ENCODE measurements at places on chromosomes 12 and 14.

GRCh38 chr14:105859717-105860614, 333.6 kb downstream of the TMEM121 start:
- DNase-seq: no peak

DNA sequence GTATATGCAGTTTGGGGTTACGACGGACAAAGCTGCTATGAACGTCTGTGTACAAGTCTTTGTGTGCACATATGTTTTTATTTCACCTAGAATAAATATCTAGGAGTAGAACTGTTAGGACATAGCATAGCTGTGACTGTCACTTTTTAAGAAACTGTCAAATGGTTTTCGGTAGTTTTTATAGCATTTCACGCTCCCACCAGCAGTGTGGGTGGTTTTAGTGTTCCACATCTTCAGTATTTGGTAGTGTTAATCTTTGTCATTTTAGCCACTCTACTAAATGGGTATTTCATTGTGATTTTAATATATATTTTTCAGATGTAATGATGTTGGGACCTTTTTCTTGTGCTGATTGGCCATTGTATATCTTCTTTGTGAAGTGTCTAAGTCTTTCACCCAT, 109.1 kb upstream of the BCAT1 start:
- no peak for DNase-seq

GRCh38 chr14:68781161-68782021, 11.5 kb downstream of the ZFP36L1 start:
- no peak for DNase-seq

GRCh38 chr14:83757916-83758315, 1772.0 kb upstream of the FLRT2 start:
- DNase-seq: no peak

DNA sequence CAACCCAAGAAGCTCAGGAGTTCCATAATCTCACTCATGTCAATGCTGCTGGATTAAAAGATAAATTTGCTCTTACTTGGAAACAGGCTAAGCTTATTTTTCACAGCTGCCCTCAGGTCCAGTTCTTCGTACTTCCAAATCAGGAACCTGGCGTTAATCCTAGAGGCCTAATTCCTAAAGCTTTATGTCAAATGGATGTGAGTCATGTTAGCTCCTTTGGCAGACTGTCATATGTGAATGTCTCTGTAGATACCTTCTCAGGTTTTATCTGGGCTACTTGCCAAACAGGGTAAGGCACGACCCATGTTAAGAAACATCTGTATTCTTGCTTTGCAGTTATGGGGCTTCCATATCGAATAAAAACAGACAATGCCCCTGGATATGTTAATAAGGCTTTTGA, 504.6 kb downstream of the ALG10 start:
- no peak for DNase-seq

DNA sequence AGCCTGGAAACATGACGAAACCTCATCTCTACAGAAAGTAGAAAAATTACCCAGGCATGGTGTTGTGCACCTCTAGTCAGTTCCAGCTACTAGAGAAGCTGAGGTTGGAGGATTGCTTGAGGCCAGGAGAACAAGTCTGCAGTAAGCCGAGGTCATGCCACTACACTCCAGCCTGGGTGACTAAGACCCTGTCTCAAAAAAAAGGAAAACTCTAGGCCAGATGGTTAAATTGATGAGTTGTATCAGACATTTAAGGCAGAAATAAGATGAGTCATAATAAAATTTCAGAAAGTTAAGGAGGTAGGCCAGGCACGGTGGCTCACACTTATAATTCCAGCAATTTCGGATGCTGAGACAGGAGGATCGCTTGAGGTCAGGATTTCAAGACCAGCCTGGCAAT, 10.7 kb downstream of the EIF2S1 start:
- no peak for DNase-seq

DNA sequence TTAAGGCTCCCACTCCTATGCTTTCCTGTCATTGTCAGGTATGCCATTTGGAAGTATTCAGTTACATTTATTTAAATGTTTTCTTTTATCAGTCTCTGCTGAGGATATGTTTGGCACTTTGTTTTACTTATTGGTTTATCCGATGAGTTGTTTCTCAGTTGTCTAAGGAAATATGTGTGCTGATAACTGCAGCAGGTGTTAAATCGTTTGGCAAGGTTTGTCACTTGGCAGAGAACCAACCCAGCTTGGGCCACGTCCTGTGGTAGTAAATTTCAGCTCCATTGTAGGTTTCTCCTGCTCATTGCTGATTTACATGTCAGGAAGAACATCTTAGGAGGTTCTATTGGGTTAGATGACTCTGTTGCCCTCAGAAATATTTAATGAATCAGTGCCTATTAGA, 22.0 kb upstream of the MGST1 start:
- peak; percentile 40 for DNase-seq

GRCh38 chr12:64714551-64714968, 44.6 kb downstream of the GNS start:
- DNase-seq: no peak

DNA sequence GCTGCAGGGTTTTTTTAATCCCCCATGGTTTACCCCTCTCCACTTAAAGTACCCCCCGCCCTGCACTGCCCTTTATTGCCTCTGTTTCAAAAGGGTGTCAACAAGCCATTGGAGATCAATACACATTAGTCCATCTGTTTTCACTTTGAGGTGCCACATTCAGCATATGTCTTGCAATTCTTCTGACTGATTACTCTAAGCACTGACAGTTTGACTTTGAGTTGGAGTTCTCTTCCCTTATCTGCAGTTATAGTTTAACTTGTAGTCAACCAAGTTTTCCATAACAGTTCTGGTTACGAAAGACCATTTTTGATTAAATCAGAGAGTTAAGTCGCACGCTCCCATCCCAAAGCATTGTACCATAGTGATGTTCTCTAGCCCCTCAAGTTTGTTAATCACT, 260.8 kb upstream of the TBX3 start:
- no peak for DNase-seq

- DNase-seq: peak; percentile 3
These were observed 375.3 kb downstream of the C12orf75 start for GRCh38 chr12:105705765-105706164.

- no peak for DNase-seq
These were observed 1.7 kb downstream of the ATF7IP start for GRCh38 chr12:14367040-14367661.

DNA sequence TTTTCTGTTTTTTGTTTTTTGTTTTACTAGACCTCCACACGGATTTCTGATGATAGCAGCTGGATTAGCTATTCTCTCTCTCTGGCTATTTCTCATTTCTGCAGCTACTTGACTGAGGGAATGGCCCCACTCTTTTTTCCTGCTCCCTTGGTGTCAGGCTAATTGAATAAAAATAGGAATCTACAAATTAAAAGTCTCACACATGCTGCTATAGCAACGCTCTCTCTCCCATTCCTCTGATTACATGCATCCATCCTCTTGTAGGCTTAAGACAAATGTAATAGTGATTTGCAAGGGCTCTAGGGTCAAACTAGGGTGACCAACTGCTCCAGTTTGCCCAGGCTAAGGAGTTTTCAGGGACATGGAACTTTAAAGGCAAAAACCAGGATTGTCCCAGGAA, 221.8 kb downstream of the PHLDA1 start:
- no peak for DNase-seq

GRCh38 chr14:96567289-96567899, 65.2 kb downstream of the PAPOLA start:
- peak; percentile 85 for DNase-seq

DNA sequence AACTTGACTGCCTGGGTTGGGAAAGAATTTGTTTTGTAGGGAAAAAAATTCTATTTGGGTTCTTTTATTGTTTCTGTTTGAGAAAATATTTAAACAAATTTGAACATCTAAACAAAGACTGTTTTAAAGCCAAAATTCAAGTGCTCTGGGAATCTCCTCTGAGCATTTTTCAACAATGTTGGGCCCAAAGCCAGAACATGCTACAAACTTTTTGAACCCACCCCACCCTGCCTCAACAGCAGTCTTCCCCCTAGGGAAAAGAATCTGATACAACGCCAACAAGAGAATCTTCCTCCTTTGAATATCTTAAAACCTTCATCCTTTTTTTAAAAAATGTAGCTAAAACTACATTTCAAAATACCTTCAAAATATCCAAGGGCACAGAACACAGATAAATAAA, 20.4 kb upstream of the NID2 start:
- no peak for DNase-seq

DNA sequence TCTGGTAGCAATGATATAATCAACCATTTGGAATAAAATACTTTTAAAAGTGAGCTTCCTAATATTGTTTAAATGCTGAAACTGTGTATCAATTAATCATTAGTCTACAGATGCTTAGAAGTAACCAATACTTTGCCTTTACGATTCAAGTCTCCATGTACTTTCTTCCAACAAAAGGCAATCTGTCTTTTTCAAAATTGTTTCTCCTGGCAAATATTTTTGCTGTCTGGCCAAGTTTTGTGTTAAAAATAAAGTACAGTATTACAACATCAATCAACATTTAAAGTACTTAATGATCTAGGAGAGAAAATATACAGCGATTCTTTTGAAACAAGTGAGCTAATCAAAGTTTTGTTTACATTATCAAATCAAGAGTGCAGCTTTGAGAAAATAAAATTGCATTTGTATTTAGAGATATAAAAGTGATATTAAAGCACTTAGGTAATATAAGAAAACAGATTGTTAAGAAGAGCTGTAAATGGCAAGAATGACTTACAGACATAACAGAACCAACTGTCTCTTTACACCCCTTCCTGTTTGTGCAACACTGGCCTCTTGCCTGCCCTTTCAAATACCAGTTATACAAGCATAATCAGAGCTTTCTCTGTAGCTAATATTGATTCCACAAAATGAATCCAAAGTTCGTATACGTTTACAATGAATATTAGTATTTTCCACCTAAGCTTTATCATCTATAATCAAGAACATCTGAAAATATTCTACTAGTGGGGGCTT, 38.2 kb upstream of the FBLN5 start:
- no peak for DNase-seq

DNA sequence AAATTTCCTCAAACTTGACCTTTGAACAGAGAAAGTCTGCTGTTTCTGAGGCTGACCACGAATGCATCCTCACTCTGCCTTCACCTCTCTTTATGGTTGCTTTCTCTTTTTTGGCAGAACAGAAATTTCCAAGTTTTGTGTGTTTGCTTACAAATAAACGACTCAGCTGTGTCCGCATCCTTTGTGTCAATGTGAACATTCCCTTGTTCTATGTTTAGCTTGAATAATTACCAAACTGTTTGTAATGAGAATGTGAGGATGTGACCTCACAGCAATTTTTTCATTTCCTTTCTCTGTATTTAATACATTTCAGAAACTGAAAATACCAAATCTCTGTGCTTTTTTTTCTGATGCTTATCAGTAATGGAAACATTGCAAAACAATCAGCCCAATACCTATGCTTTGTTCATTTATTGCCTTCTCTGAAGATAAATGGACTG, 410.9 kb downstream of the EGLN3 start:
- DNase-seq: no peak

DNA sequence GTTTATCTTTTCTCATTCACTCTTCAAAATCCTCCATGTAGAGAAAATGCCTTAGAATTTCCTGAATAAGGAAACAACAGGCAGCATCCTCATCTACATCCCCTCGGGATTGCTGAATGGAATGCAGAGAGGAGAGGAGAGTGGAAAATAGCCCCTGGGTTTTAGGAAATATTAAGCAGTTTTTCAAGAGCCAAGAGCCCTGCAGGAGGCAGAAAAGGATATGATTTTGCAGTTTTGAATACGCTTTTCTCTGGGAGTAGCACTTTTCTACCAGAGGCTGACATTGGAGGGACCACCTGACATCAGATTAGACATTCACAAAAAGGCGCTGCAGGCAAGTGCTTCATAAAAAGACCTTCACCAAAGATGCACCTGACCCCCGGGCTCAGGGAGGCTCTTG, 362.2 kb upstream of the SFSWAP start:
- DNase-seq: no peak

DNA sequence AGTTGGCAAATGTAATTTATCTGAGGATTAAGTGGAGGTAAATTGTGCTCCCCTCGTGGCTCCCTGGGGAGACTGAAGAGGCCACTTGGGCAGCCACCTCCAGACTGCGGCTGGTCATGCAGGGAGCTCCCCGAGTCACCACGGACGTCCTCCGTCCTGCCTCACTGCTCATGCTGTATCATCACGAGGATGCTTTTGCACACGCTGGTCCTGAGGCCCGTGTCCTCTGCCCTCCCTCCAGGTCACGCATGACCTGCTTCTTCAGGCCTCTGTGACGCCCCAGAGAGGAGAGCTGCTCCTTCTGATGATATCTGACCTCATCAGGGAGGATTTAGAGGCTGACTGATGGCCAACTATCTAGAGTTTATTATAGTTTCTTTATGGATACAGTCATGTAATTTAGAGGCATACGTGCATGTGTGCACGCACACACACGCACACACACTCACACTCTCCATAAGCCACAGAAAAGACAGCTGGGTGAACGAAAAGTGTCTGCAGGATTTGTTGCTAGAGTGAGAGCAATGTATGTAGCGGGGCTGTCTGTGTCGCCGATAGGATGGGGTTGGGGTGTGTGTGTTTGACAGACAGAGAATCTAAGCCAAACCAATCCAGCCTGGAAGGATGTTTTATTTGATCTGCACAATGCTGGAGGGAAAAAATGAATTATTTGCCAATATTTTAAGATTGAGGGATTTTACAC, 160.0 kb downstream of the ADGRD1 start:
- DNase-seq: no peak

DNA sequence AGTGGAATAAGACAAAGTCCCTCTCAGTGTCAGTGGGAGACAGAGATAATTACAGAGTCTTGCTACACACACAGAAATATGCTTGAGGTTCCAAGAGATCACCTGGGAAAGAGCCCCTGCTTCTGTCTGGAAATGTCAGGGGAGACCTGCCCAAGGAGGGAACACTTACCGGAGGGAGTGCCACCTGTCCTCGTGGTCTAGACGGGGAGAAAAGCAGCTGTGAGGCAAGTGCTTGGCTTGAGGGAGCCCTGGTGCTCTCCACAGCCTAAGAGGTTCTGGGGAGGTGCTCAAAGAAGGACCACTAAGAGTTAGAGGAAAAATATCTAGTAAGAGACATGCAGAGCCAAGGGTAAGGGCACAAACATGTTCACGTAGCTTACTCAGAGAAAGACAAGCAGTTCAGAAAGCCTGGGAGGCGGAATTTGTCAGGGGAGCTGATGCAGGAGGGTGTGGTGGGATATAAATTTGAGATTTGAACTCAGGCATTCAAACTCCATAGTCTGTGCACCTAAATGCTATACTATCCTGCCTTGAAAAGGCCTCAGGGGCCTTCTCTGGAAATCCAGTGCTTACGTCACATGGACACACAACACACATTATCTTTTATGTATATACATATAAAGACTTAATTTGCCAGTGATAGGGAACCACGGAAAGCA, 38.2 kb upstream of the GNPNAT1 start:
- DNase-seq: no peak

GRCh38 chr14:73753124-73753886, 39.1 kb upstream of the PNMA1 start:
- DNase-seq: no peak

- no peak for DNase-seq
These were observed 12.8 kb upstream of the WDR20 start for GRCh38 chr14:102126807-102127455.

DNA sequence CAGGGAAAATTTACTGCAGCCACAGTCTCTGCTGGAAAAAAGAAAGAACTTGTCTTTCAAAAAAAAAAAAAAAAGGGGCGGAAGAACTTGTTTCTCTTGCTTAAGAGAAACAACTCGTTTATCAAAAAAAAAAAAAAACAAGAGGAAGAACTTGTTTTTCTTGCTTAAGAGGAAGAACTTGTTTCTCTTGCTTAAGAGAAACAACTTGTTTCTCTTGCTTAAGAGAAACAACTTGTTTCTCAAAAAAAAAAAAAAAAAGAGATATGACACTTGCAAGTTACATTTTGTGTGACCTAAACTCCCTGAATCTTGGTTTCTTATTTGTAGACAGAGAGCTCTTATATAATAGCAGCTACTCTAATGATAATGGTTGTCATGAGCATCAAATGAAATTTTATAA, 44.7 kb upstream of the USP15 start:
- no peak for DNase-seq

GRCh38 chr12:124592481-124593160, 25.2 kb upstream of the NCOR2 start:
- no peak for DNase-seq

All from NCI-H1694 (cell line).